SJCRH30 (cell line): ENCODE measurements at places on chromosomes 4 and X. TPM values are rescaled to one million over a fixed set of nuclear protein-coding genes. Genes with fewer than 3 reads are reported as not detected.
A peak's percentile ranks its signal among the peaks of the same experiment; 100 is the strongest.

GRCh38 chr4:177427192-177427591 is 15.0 kb downstream of the AGA start:
- DNase-seq: no peak
- no peaks in the 10 kb centered on the region for H3K27me3 ChIP-seq
- no peak overlapping the region for H3K4me3 ChIP-seq

DNA sequence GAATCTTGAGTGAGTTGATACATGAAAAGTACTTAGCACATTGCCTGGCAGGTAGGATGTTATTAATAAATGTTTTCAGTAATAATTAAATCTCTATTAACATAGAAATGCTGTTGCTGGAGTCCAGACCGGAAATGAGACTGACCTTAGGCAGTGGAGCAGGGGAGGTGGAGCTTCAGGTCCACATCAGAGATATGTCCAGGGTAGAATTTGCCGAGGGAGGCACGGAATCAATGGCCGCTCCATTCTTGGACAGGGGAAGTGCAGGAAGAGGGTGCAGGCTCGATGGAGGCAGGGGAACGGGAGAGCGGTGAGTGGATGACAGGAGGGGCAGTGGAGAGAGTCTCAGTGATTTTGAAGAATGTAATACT is 107.3 kb downstream of the GATB start:
- DNase-seq: no peak
- H3K36me3 ChIP-seq: no peaks in the 10 kb centered on the region
- H3K27ac ChIP-seq: no peak overlapping the region
- no peak overlapping the region for H3K4me3 ChIP-seq
- no peaks in the 10 kb centered on the region for H3K27me3 ChIP-seq
- H3K4me1 ChIP-seq: no peaks in the 10 kb centered on the region

DNA sequence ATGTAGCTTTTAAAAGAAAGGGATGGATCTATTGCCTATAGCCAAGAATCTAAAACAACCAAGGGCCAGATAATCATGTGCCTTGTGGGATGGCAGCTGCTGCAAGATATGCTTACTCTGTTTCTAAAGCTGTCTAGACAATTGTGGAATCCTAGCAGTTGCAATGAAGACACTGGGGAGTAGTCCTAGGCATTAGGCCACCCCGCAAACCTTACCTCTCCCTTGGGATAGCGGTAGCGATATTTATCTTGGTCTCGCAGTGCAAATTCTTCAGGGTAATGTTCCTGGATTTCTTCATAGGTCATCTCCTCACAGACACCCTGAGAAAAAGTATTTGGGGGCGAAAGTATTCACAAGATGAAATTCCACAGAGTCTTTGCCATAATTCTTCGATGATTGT is 24.6 kb downstream of the TRO start:
- no peaks in the 10 kb centered on the region for H3K36me3 ChIP-seq
- no peak for DNase-seq
- no peak overlapping the region for H3K4me3 ChIP-seq
- H3K27ac ChIP-seq: no peak overlapping the region
- H3K27me3 ChIP-seq: no peaks in the 10 kb centered on the region
- no peaks in the 10 kb centered on the region for H3K4me1 ChIP-seq

DNA sequence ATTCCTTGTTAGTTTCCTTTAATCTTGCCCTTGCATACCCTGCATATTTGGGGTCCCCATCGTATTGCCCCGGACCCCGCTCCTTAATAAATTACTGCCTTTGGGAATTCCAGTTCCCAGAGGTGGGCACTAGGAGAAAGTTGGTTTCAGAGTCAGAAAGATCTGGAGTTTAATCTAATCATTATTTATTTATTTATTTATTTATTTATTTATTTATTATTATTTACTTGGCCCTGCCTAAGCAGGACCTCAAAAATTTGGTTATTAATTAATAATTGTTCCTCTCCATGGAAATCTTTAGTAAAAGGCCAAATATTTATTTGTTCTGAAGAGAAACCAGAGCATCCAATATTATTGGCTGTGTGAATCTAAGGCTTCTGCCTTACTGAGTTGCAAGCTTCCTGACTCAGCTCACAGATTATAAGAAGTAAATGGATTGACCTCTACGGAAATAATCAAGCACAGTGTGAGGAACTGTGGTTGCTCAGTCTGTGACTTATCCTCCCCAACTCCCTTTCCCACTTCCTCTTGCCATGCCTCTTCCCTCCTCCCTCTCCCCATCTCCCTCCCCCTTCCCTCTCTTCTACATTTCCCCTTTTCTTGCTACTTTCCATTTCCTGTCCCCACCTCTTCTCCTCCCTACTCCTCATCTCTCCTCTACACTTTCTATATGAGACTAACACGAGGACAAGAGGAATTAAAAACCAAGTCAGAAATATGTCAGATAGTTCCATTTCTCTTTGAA is 61.5 kb upstream of the AP1S2 start:
- H3K27ac ChIP-seq: no peak overlapping the region
- H3K4me1 ChIP-seq: no peaks in the 10 kb centered on the region
- H3K27me3 ChIP-seq: no peaks in the 10 kb centered on the region
- H3K4me3 ChIP-seq: no peak overlapping the region
- DNase-seq: no peak

Gene TBX22
- not detected in 2 replicates for total RNA-seq

Gene SHROOM2
- total RNA-seq: 0.57 and 0.84 TPM in 2 replicates

DNA sequence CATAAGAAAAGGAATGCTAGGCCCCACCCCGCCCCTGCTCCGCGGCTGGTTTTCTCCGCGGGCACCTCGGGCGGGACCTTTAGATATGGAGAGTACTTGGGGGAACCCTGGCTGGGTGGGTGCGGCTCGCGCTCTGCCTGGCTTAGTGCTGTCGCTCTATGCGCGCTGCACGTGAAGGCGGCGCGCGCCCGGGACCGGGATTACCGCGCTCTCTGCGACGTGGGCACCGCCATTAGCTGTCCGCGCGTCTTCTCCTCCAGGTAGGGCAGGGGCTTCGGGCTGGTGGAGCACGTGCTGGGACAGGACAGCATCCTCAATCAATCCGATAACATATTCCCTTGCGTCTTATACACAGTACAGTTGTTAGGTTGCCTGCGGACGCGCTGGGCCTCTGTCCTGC is 56.0 kb downstream of the MAGEB10 start:
- no peaks in the 10 kb centered on the region for H3K27me3 ChIP-seq
- H3K36me3 ChIP-seq: no peaks in the 10 kb centered on the region
- no peak for DNase-seq
- H3K27ac ChIP-seq: no peak overlapping the region

Gene C4orf54
- 8.8 and 10.1 TPM in 2 replicates for total RNA-seq

Gene ZDHHC15
- total RNA-seq: 0.53 and 0.67 TPM in 2 replicates

DNA sequence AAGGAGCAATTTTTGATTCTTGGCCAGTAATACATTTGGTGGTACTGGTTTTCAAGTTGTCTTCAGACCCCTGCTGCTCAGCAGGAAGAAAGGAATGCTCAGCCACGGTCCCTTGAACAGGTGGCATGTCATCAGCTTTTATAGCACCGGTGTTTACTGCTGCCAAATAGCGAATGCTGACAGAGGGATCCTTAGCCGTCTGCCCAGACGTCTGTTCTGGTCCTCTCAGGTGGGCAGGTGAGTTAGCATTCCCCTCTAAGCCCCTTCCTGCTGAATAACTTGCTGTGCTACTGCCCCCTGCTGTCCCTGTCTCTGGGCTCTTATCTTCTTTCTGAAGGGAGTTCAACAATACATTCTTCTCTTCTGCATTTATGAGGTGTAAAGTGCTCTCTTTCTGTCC is 28.4 kb downstream of the BOD1L1 start:
- H3K4me1 ChIP-seq: no peaks in the 10 kb centered on the region
- H3K36me3 ChIP-seq: peaks cover 73% of the 10 kb centered on the region
- no peak overlapping the region for H3K4me3 ChIP-seq

GRCh38 chr4:33577791-33578190 is 2666.5 kb downstream of the ARAP2 start:
- no peaks in the 10 kb centered on the region for H3K27me3 ChIP-seq
- H3K4me1 ChIP-seq: no peaks in the 10 kb centered on the region
- no peaks in the 10 kb centered on the region for H3K36me3 ChIP-seq
- H3K27ac ChIP-seq: no peak overlapping the region
- H3K4me3 ChIP-seq: no peak overlapping the region

GRCh38 chrX:65502618-65503017 is 32.0 kb downstream of the LAS1L start:
- no peaks in the 10 kb centered on the region; the same call in 1 of the 2 replicates for H3K36me3 ChIP-seq
- H3K4me1 ChIP-seq: no peaks in the 10 kb centered on the region
- H3K27me3 ChIP-seq: no peaks in the 10 kb centered on the region
- DNase-seq: no peak

Gene CSAG2
- not detected in 2 replicates for total RNA-seq

Gene ARR3
- total RNA-seq: not detected in 2 replicates

DNA sequence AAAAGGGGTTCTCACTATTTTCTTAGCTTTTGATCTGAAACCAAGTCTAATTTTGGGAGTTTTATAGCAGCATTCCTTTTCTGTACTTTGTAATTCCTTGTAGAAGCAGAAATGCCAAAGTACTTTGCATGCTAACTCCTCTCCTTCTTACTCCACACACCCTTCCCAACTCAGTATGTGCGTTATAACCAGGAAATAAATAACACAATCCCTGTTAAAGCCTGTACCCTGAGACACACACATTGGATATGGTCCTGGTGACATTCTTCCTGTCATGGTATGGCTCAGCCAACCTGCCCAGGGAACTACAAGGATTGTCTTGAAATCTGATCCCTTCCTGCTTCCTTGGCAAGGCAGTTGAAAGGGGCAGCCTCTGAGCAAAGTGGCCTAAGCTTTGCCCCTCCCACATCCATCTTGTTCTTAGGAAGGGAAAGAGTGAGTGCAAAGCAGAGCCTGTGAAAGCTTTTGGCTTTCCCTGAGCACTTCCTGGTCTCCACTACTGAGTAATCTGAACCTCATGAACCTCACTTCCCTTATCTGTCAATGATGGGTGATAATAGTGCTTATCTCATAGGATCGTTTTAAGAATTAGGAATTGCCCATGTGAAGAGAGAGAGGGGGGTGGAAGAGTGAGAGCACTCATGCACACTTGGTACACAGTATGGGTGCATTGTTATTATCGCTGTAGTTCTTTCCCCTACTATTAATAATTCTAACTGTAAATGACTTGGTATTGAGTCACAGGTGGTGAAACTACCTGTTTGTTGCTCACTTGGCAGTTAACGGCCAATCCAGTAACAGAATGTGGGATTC is 109.3 kb downstream of the AFF2 start:
- no peaks in the 10 kb centered on the region for H3K4me1 ChIP-seq
- H3K36me3 ChIP-seq: no peaks in the 10 kb centered on the region
- no peak overlapping the region for H3K27ac ChIP-seq
- H3K27me3 ChIP-seq: no peaks in the 10 kb centered on the region
- H3K4me3 ChIP-seq: no peak overlapping the region

DNA sequence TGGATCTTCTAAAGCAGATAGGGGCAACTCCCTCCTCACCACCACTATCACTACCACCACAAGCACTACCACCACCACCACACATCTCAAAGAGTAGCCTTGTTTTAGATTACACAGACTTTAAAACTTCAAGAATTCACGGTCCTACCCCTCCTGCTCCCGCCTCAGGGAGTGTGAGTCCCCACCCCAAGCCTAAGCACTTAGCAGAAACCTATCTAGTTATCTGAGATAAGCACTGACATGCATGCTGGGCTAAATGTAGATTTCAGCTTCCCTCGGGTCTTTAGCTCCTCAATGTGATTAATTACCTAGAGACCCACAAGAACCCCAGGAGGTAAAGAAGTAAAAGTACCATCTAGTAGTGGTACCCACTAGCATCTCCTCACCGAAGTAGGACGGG is 775 bp downstream of the AMOT start:
- H3K27ac ChIP-seq: peak overlapping the region; percentile 82
- DNase-seq: no peak
- H3K27me3 ChIP-seq: no peaks in the 10 kb centered on the region
- no peaks in the 10 kb centered on the region for H3K36me3 ChIP-seq
- H3K4me3 ChIP-seq: peak overlapping the region; percentile 81

Gene HSD17B13
- total RNA-seq: 0.10 TPM in 1 of 2 replicates, not detected in the other

DNA sequence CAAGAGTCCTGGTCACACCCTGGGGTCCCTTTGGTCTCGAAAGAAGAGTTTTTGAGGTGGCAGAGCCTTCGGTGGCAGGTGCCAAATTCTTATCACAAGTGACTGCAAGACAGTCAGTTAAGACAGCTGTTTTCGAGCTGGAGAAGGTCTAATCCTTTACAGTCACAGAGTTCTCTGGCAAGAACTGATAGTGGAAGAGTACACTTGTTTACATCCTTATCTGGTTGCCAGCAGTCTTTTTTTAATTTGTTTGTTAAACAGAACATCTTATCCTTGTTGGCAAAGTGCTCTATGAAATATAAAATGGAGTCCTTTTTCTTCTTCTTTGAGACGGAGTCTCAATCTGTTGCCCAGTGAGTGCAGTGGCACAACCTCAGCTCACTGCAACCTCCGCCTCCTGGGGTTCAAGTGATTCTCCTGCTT is 50.4 kb upstream of the ELOVL6 start:
- H3K4me1 ChIP-seq: no peaks in the 10 kb centered on the region
- H3K27me3 ChIP-seq: no peaks in the 10 kb centered on the region
- no peak overlapping the region for H3K27ac ChIP-seq

Gene DGAT2L6
- total RNA-seq: not detected in 2 replicates

DNA sequence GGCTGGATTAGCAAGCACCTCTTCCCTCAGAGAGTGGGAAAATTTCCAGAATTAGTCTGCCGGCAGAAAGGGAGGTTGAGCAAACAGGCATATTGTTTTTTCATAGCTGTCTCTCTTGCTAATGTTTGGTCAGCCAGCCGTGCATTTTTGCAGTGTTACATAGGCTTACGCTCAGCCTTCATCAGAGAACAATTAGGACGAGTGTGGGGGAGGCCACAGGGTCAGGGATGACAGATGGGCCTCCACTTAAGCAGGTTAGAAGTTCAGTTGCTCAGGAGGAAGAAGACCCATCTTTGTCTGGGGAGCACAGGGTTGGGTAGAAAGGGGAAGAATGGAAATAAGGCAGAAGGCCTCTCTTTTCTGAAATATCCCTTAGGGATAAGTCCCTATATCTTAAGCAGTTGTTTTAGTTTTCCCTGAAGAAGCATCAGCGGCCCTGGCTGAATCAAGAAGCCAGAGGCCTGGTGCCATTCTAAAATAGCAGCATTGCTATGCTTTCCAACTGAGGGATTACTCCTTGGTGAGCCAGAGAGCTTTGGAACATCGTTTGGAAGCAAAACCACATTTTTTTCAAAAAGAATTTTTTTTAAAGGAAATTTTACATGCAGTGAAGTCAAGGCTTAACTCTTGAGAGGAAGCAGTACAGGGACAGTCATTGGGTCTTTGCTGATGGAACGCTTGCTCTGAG is 118.8 kb downstream of the SMIM20 start:
- no peaks in the 10 kb centered on the region for H3K27me3 ChIP-seq
- no peak overlapping the region for H3K27ac ChIP-seq
- no peak overlapping the region for H3K4me3 ChIP-seq
- no peaks in the 10 kb centered on the region for H3K4me1 ChIP-seq
- DNase-seq: no peak

Gene ITIH6
- total RNA-seq: not detected in 2 replicates

Gene CYSLTR1
- total RNA-seq: 0.13 and 0.36 TPM in 2 replicates

GRCh38 chrX:93229036-93229435 is 444.3 kb downstream of the NAP1L3 start:
- no peaks in the 10 kb centered on the region for H3K4me1 ChIP-seq
- H3K36me3 ChIP-seq: no peaks in the 10 kb centered on the region
- DNase-seq: no peak
- no peak overlapping the region for H3K27ac ChIP-seq
- no peak overlapping the region for H3K4me3 ChIP-seq
